ENCODE measurements at places on chromosomes 3 and 15.

- DNase-seq = no peak
Observed at GRCh38 chr3:195077611-195078540, 193.1 kb downstream of the XXYLT1 start.

GRCh38 chr3:122563717-122564025 lies 429 bp downstream of the PARP9 start:
- no peak for DNase-seq

DNA sequence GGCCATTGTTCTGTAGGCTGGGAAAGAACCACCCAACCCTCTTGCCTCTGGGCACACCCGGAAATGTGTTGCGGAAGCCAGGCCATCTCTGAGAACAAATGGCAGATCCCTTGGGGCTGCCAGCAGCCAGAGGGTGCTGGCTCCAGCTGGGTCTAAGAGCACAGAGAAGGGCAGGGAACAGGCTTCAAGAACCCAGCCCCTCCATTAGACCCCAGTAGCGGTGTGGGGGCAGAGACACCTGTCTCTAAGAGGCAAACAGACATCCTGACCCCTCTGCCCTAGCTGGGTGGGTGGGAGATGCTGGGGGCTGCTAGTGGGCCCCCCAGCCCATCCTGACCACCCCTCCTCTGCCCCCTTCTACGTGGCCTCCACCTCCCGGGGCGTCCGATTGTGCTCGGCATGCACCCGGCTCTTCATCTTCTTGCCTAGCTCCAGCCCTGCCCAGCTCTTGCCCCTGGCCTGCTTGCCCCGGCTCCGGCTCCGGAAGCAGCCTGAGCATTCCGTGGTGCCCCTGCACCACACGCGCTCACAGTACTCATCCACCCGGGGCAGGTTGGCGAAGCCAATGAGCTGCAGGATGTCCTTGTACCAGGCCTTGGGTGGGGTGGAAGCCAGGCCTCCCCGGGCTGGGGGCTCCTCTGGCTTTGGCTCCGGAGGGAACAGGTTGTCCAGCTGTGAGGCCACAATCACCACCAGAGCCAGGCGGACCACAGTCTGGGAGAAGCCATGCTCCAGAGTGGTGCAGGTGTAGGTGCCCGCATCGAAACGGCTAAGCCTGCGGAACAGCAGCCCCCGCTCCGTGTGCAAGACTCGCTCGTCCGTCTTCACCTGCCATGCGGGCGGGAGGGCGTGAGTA lies 9.4 kb downstream of the SEMA3G start:
- no peak for DNase-seq

DNA sequence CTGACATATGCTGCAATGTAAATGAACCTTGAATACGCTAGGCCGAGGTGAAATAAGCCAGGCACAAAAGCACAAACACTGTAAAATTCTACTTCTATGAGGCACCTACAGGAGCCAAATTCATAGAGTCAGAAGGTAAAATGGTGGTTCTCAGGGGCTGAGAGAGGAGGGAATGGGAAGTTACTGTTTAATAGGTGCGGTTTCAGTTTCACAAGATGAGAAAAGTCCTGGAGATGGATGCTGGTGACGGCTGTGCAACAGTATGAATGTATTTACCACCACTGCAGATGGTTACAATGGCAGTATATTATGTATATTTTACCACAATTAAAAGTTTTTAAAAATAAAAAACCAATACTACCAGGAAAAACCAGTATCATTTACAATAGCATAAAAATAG lies 4.0 kb downstream of the TNK2 start:
- DNase-seq = no peak

DNA sequence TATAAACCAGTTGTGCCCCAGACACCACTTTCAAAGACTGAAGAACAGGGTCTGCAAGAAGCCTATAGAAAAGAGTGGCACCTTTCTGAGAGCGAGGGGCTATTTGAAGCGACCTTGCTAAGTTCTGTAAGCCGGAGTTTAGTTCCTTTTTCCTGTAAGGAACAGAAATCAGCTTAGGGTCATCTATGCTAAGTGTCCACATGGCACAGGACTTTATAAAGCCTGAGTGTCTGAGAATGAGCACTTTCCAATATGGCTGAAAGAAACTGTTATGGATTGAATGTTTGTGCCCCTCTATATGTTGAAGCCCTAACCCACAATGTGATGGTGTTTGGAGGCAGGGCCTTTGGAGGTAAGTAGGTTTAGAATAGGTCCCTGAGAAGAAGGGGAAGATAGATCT lies 4.0 kb upstream of the A4GNT start:
- no peak for DNase-seq

GRCh38 chr15:66692808-66693596 lies 9.0 kb upstream of the SMAD6 start:
- no peak for DNase-seq

- DNase-seq = no peak
Observed at GRCh38 chr15:90241343-90242192, 7.6 kb downstream of the GDPGP1 start.

GRCh38 chr3:125186261-125186787 lies 26.2 kb downstream of the SLC12A8 start:
- peak; percentile 43 for DNase-seq

GRCh38 chr3:115814778-115815380 lies 191.6 kb downstream of the GAP43 start:
- peak; percentile 83 for DNase-seq

DNA sequence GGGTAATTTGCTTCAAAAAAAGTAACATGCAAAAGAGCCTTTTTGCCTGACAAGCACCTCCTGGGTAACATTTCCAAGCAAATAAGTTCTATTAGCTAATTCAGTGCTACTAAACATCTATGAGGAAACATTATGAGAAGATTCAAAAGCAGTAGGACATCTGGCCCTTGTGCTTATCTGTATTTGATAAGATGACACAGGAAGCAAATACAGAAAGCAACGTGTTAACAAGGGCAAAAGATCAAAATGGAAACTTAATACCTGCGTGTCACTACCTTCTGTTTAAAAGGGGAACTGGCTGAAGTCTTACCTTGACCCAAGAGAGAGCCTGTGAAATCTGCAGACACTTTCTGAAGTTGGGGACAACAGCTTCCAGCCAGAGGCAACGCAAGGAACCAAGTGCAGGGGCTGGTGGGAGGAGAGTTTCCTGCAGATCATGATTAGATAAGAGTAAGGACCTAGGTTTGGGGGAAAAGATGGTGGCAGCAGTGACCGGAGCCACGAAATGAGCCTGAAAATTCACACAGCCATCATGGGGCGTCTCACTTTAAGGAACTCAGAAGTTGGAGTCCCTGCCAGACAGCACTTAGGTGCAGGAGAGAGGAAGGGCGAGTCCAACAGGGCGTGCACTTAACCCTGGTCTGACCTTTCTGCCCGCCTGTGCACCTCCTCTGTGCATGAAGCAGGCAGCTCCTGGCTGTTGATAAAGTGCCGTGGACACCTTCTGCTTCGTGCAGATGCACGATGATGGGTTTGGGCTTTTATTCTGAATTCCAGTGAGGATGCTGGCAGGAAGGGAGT lies 153.6 kb upstream of the BHLHE40 start:
- no peak for DNase-seq

- DNase-seq = no peak
Observed at GRCh38 chr3:52351762-52352368, 35.7 kb downstream of the DNAH1 start.

GRCh38 chr15:66963710-66964109 lies 101.7 kb upstream of the SMAD3 start:
- DNase-seq = no peak

DNA sequence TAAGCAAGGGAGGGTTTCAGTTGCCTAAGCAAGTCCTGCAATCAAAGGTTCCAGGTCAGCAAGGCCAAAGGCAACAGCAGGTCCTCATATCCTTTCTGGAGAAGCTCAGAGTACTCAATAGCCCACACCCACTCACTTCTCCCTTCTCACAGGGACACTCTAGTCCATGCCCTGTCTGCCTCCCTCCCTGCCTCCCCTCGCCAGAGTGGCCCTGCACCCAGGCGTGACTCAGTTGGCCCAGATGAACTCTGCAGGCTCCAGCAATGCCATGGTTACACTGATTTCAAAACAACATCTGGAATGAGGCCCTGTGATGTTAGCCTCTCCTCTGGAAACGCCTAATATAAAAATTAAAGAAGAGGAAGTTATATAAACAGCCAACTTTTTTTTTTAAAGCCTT lies 32.9 kb downstream of the IL16 start:
- DNase-seq = no peak

- DNase-seq = peak; percentile 6
Observed at GRCh38 chr15:96341513-96342405, 11.3 kb downstream of the NR2F2 start.

DNA sequence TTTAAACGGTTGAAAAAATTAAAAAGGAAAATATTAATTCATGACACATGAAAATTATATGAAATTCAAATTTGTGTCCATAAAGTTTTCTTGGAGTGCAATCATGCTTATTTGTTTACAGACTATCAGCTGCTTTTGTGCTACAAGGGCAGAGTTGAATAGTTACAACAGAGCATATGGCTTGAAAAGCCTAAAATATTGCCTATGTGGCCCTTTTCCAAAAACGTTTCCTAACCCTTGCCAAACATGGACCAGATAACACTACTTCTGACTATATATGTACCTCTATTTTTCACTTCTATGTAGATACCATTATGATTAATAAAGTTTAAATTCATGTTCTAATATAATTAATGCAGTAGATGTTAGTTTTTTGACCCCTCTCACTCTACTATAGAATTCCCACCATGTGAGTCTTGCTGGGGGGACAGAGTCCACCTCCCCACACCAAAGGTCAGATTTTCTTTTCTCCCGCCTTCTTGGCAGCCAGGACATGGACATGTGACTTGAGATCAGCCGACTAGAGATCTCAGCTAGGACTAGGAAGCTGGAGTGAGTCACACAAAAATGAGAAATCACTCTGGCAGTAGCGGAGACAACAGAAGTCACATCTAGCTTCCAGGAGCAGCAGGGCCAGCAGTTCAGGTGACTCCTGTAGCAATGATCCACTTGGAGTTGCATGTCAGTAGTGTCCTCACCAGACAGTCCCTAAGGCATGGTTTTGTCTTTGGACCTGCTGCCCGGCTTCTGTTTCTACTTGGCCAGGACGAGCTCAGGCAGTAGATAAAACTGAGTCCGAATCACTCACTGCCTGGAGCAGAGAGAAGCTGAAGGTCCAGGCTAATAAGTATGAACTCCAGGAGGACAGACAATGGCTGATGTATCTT lies 22.4 kb downstream of the CIAO2A start:
- peak; percentile 86 for DNase-seq

DNA sequence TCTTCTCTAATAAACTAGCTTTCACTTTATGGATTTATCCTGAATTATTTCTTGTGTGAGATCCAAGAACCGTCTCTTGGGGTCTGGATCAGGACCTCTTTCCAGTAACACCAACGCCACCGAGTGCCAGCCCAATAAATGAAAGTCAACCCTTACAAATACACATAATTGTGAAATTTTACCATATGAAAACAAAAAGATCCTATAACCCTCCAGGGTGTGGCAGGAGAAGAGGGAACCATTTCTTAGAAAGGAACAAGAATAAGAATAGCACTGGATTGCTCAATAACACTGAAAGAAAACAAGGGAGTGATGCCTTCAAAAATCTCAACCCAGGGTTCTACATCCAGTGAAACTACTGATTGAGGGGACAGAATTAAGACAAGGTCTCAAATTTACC lies 51.6 kb upstream of the ACKR4 start:
- DNase-seq = no peak
